ENCODE measurements at places on chromosomes 2 and 18.

GRCh38 chr18:6997808-6998207 is 119.8 kb downstream of the LAMA1 start:
- no peak for DNase-seq

- DNase-seq: no peak
These were observed 697.0 kb upstream of the ID2 start for GRCh38 chr2:7984693-7985353.

DNA sequence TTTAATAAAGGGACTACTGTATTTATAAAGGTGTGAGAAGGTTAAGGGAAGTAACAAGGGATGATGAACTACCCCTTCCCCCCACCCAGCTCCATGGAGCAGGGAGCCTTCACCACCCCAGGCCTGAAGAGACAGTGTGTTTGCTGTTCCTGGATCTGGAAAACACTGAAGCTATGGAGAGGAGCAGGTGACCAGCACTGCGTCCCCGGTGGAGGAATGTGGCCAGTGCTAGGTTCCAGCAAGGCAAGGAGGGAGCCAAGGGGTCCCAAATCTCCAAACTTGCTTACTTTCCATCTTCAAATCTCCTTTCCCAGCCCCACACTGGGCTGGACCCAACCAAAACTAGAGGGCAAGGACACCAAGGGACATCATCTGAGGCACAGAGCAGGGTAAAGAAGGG is 128.7 kb upstream of the CD302 start:
- DNase-seq: no peak

- DNase-seq: no peak
These were observed 18.1 kb downstream of the BCL2L11 start for GRCh38 chr2:111138839-111139238.

GRCh38 chr2:241736111-241736510 is 1.7 kb downstream of the D2HGDH start:
- no peak for DNase-seq

- no peak for DNase-seq
These were observed 167.9 kb upstream of the REG3A start for GRCh38 chr2:79327460-79327859.

DNA sequence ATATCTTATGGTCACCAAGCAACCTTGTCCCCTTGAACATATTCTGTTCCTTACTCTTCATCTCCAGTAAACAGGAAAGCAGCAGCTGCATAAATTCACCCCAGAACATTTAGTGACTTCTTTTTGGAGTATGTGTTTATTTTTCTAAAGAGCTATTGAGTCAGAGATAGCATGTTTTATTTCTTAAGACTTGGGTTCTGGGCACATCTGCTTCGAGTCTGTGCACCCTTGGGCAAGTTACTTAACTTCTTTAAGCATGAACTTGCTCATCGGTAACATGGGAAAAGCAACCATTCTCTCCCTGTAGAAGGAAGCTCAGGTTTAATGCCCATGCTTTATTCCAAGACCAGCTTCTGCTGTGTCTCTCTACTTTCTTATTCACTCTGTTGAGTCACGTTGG is 309.3 kb upstream of the MEX3C start:
- no peak for DNase-seq

- no peak for DNase-seq
These were observed 11.9 kb upstream of the FABP1 start for GRCh38 chr2:88139804-88140203.

DNA sequence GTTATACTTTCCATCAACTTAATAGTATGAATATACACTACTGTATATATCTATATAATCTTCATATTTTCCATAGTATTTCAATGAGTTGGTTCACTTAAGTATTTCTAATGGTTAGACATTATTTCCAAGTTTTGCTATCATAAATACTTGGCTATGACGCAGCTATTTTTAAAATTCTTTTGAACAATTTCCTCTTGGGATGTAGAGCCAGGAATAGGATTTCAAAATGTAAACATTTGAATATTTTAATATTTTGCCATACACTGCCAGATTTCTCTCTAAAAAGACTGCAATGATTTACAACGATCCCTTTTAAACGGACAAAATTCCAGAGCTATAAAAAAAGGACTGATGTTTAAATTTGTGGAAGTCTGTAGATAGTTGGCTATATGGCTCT is 95.6 kb downstream of the NUP35 start:
- no peak for DNase-seq

DNA sequence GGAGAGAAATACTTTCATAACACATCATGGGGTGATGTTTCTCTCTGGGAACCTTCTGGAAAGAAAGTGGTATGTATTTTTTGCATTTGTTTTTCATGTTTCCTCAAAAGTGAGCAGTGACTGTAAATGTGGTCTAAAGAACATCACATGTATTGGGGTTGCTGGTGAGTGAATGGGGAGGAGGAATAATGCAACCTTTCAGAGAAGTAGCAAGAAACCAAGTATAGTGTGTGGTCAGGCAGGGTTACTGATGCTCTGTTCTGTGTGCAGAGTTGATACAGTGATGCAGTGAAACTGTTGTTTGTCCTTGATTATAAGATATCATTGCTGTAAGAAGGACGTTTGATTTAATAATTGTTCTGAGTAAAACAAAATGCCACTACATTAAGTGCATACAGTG is 24.1 kb downstream of the ADNP2 start:
- DNase-seq: no peak

DNA sequence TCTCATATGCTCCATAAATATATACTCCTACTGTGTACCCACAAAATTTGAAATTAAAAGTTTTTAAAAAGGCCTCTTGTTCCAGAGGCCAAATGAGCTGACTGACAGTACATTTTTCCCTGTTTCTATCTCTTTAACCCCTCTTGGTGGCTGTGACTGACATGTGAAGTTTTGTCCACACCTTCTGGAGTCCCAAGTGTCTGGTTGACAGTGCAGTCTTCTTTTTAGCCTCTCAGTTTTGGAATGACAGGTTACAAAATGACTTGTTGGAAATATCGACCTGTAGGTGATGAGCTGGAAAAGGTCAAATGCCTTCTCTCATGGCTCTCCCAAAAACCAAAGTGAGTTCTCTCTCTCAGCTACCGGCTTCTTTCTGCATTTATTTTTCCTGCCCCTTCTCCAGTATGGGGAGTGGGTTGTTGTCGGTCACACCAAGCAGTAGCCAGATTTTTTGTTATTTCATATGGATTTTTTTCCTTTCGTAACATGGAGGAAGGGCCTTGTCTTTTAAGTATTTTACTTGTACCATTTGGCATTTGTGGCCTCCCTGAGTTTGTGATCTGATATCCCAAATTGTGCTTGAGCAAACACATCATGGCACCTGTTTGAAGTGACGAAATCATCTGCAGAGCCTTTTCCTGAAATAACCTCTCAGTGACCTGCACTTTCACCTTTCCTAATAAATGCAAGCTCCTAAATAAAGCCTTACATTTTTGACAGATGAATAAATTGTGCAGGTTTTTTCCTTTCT is 143.9 kb downstream of the ESCO1 start:
- no peak for DNase-seq

- DNase-seq: no peak
These were observed 416.6 kb downstream of the NRXN1 start for GRCh38 chr2:50615291-50615690.

DNA sequence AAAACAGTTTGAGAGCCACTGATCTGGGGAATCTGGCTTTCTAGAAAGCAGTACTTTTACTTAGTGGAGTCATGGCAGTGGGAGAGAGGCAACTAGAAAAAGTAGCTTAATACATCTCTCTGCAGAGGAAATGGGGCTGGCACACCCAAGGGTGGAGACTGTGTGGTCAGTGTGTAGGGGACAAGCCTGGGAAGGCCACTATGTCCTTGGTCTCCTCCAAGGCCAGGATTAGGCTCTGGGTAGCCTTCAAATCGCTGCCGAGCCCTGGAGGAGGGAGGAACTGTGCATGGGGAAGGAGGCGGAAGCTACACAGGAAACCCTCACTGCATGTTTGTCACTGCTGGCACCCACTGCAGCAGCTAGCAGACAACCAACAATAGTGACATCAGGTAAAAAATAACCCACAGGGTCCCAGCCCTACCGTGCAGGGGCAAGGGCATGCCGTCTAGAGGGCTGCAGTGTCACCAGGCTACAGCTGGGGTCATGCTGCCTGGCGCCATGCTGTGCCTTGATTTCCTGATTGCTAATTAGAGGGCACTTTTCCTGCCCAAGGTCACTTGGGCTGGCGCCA is 34.8 kb downstream of the LBH start:
- DNase-seq: peak; percentile 36

Data from stimulated activated CD8-positive, alpha-beta memory T cell treated with anti-CD3 and anti-CD28 coated beads, Interleukin-4, amount 100 ng/mL, for 1 hour (primary cell).